Iris pigment epithelial cell (primary cell): ENCODE measurements at places on chromosomes 5 and 9.

- DNase-seq: no peak
Measured at GRCh38 chr9:21316860-21317259, 11.7 kb upstream of the IFNA5 start.

DNA sequence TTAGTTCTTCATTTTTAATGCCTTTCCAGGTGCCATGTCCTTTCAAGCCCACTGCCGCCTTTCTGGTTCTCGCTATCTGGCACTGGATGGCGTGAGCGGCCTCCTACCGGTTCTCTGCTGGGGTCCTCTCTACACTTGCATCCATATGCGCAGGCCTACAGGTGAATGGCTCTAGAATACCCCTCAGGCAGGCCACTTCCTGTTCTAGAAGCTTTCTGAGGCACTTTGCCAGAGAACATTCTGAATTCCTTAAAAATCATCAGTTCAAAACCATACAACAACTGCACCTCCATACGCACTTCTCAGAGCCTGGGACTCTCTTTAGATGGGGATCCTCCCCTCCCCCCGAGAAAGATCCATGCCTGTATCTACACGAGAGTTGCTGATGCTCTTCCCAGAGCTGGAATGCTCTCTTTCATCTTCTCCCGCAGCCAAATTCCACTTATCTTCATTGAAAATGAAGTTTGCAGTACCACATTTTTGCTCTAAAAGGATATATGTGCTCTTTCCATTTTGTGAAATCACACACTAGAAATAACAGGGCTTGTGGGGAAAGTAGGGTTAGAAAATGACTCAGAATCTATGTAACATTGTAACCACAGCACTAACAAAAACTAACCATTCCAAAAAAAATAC is 1.4 kb upstream of the LHFPL2 start:
- DNase-seq: peak; percentile 87

- DNase-seq: no peak
Measured at GRCh38 chr5:179536676-179537075, 13.7 kb upstream of the RUFY1 start.

DNA sequence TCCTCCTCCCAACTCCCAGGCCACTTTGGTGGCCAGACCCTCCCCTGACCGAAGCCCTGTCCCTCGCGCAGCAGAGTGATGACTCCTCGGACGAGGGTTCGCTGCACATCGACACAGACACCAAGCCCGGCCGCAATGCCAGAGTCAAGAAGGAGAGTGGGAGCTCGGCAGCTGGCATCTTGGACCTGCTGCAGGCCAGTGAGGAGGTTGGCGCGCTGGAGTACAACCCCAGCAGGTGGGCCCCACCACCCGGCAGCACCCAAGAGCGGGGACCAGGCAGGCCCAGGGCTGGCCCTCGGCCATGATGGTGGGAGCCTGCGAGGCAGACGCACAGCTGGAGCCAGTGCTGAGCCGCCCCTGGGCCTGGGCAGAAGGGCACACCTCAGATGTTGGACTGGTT is 90.6 kb downstream of the PHF2 start:
- DNase-seq: no peak

DNA sequence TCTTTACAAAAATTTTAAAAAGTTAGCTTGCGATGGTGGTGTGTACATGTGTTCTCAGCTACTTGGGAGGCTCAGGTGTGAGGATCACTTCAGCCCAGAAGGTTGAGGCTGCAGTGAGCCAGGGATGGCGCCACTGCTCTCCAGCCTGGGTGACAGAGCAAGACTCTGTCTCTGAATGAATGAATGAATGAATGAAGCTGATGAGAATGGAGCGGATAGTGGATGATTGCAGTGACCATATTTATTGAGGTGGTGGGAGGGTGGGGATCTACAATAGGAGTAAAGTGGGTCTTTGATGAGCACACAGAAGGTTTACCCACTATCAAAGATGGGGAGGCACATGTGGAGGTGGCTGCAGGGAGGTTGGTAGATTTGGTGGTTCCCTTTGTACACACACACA is 120.2 kb downstream of the AOPEP start:
- DNase-seq: no peak

DNA sequence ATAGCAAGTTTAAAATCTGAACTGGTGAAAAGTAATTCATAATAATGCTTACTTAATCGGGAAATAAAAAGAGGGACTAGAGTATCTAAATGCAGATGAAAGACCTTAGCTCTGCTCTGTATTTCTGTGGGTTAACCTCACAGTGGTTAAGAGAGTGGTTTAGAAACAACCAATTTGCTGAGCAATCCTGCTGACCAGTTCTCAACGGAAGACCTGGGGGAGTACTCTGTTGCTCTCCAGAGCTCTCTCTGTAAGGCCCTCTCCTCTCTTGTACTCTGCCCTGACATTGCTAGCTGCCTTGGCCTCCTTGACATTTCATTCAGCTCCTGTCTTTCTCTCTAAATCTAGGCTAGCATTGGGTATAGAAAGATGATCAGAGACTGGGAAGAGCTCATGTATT is 1186.6 kb upstream of the SEMA6A start:
- DNase-seq: no peak

- DNase-seq: no peak
Measured at GRCh38 chr9:550333-550732, 291.2 kb upstream of the DMRT1 start.

- no peak for DNase-seq
Measured at GRCh38 chr9:129988607-129989361, 54.2 kb downstream of the FNBP1 start.

- no peak for DNase-seq
Measured at GRCh38 chr5:181182651-181183050, 22.3 kb downstream of the TRIM7 start.

DNA sequence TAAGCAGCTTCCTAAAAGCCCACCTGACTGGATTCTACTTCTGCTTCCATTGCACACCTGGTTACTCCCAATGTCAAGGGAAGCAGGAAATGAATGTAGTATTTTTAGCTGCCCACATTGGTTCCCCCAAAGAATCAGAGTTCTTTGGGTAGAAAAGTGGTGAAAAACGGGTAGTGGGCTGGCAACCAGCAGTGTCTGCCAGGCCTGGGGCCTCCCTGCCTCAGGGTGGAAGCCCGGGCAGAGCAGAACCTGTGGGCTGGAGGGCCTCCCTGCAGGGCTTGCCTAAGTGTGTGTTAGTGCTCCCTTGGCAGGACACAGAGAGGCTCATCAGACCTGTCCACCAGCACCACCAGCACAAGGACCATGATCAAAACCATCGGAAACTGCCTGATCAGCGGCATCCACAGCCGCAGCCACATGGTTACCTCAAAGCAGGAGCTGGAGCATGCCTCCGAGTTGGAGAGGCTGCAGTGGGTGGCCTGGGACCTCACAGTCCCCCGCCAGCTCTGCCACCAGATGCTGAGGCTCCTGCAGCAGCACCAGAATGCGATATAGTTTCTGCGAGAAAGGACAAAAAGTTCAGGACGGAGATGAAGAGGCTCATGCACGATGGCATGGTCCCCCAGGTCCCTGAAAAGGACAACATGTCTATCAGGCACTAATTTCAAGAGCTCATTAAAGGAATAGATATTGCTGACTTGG is 72.2 kb downstream of the PTPDC1 start:
- no peak for DNase-seq

- DNase-seq: no peak
Measured at GRCh38 chr9:90000925-90001324, 396.1 kb downstream of the GADD45G start.

- peak; percentile 76 for DNase-seq
Measured at GRCh38 chr5:122515709-122516431, 203.8 kb downstream of the SNCAIP start.

- no peak for DNase-seq
Measured at GRCh38 chr9:96087669-96088299, 212.3 kb downstream of the ERCC6L2 start.

DNA sequence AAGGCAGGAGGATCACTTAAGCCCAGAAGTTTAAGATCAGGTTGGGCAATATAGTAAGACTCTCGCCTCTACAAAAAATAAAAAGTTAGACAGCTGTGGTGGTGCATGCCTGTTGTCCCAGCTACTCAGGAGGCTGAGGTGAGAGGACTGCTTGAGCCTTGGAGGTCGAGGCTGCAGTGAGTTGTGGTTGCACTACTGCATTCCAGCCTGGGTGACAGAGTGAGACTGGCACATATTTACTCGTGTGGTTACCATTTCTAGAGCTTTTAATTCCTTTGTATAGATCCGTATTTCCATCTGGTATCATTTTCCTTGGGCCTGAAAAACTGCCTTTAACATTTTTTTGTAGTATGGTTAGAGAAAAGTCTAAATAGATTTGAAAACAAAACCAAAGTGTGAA is 7.8 kb downstream of the IL6ST start:
- peak; percentile 18 for DNase-seq

GRCh38 chr5:81851481-81852178 is 100.7 kb upstream of the SSBP2 start:
- DNase-seq: peak; percentile 96
